Glomerular endothelial cell (primary cell): ENCODE measurements at places on chromosomes 13 and 19. TPM values are rescaled to one million over a fixed set of nuclear protein-coding genes. Genes with fewer than 3 reads are reported as not detected.

DNA sequence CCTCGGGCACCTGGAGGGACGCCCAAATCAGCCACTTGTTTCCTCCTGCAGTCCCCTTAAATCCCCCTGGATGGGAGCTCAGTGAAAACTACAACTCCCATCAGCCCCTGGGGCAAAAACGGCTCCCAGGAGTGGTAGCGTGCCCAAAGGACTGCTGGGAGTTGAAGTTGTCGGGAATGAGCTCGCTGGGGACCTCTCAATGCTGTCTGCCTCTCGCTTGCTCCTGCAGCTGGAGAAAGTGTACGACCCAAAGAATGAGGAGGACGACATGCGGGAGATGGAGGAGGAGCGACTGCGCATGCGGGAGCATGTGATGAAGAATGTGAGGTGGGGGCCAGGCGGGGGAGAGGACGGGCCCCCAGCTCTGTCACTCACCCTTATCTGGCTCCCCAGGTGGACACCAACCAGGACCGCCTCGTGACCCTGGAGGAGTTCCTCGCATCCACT lies 14.7 kb upstream of the DHDH start:
- DNase-seq = no peak

Gene KLK12
- total RNA-seq = not detected in 2 replicates

DNA sequence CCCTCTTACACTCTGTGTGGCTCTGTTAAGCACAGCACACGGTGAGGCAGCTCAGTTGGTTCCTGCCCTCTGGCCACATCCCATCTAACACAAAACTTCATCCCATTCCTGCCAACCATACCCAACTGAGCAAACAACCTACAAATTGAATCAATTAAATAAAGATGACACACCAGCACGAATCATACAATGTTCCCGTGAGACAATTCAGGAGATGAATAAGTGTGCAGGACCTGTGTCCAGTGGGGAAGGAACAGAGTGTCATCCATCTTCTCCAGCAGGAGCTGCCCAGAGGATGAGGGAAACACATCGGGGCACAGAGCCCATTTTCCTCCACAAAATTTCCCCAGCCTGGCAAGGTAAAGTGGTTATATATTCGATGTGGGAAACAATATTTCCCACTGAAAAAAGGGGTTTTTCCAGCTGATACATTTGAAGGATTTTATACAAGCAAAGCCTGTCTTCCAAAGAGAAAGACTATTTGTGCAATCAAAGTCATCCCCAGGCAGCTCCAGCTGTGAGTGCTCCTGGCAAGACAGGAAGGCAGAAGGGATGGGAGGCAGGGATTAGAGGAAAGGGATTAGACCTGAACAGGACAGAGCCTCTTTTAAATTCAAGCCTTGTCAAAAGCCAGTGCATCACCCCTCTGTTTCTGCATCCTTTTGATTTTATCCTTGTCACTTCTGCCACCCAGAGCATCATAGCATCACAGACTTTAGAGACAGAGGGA lies 240.2 kb downstream of the LHFPL6 start:
- DNase-seq = no peak

GRCh38 chr13:41434831-41435520 lies 22.4 kb upstream of the RGCC start:
- no peak for DNase-seq

- DNase-seq = no peak
Observed at GRCh38 chr13:113398963-113399754, 35.2 kb upstream of the GRTP1 start.

Gene RDH8
- not detected in 2 replicates for total RNA-seq

DNA sequence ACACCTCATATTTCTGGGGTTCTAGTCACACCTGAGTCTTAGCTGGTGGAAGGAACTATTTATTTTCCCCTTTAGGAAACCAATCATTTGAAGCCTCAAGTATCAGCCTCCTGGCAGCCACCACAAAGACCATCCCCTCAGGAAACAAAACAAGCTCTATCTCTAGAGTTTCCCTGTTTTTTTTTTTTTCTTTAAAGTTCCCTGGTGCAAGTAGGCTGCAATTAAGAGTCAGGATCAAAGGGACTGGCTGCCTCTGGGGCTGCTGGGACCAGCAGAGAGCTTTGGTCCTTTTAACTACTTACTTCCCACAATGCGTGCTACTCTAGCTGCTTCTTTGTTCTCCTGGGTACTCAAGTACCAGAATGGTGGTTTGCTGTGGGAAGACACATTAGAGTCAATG lies 11.4 kb downstream of the MBNL2 start:
- DNase-seq = no peak

DNA sequence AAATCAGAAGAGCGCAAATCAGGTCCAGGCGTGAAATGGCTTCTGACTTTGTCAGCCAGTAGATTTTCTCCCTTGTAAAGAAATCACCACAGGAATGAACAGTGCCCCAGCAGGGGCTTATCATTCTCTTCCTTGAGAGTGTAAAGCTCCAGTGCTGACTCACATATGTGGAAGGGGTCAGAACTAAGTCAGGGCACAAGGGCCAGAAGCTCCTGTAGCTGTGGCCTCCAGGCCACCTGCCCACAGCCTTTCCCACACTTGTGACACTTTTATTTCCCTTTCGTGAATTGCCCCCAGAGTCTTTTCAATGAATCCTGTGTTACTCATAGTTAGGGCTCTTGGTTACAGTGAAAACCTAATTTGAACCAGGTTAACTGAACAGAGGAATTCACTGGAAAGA lies 99.6 kb downstream of the SUCLA2 start:
- no peak for DNase-seq

Gene ANGPTL8
- total RNA-seq = not detected in 2 replicates

- DNase-seq = no peak
Observed at GRCh38 chr13:44967704-44968433, 21.4 kb downstream of the NUFIP1 start.

DNA sequence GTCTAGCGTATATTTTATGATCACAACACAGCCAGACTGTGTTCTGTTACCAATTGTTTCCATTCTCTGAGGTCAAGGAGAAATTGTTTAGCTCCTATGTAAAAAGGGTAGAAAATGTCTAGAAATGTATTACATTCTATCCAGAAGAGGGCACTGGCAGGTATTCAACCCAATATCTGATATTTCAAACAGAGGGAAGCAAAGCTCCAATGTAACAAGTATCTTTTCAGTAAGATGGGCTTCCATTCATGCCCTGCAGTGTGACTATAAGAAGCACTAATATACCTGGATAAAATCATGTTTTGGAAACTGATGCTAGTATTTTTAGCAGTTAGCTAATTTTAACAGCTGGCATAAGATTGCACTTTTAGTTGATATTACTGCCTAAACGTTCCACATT lies 312.7 kb downstream of the FGF14 start:
- no peak for DNase-seq

- DNase-seq = no peak
Observed at GRCh38 chr13:45119469-45119990, 780 bp upstream of the GTF2F2 start.

GRCh38 chr19:50725218-50725910 lies 2.2 kb downstream of the CLEC11A start:
- DNase-seq = no peak

- no peak for DNase-seq
Observed at GRCh38 chr13:54599413-54599812, 1570.8 kb downstream of the OLFM4 start.

Gene MARCHF2
- 254 and 324 TPM in 2 replicates for total RNA-seq

Gene B3GNT8
- 0.19 and 5.5 TPM in 2 replicates for total RNA-seq

Gene FCER2
- total RNA-seq = not detected in 2 replicates
